ENCODE measurements at places on chromosomes 1 and 21. TPM values are rescaled to one million over a fixed set of nuclear protein-coding genes. Genes with fewer than 3 reads are reported as not detected.

The LYPD8 gene
- polyA plus RNA-seq: not detected

The FCRL2 gene
- polyA plus RNA-seq: not detected

The SPRR1A gene
- polyA plus RNA-seq: not detected

- no peaks in the 10 kb centered on the region for H3K27me3 ChIP-seq
- no peak for DNase-seq
- no peak overlapping the region for H3K4me3 ChIP-seq
Measured at GRCh38 chr1:228390649-228391048, 16.0 kb downstream of the TRIM11 start.

GRCh38 chr1:198564716-198565115 lies 24.2 kb upstream of the ATP6V1G3 start:
- H3K4me1 ChIP-seq: peaks cover 17% of the 10 kb centered on the region
- no peaks in the 10 kb centered on the region for H3K36me3 ChIP-seq
- no peak overlapping the region for H3K27ac ChIP-seq
- H3K27me3 ChIP-seq: no peaks in the 10 kb centered on the region
- no peak for DNase-seq

The SV2A gene
- 3.0 TPM for polyA plus RNA-seq

The SLC37A1 gene
- 4.6 TPM for polyA plus RNA-seq

The BCAR3 gene
- polyA plus RNA-seq: 17.5 TPM

The TSACC gene
- polyA plus RNA-seq: 0.38 TPM

- no peaks in the 10 kb centered on the region for H3K4me1 ChIP-seq
- no peak overlapping the region for H3K27ac ChIP-seq
- no peaks in the 10 kb centered on the region for H3K36me3 ChIP-seq
Measured at GRCh38 chr1:4693891-4694290, 39.5 kb downstream of the AJAP1 start.

GRCh38 chr1:31930836-31931592 lies 7.2 kb downstream of the PTP4A2 start:
- peaks cover 71% of the 10 kb centered on the region for H3K4me1 ChIP-seq
- H3K4me3 ChIP-seq: peak overlapping the region; percentile 38
- no peaks in the 10 kb centered on the region for H3K36me3 ChIP-seq
- H3K27me3 ChIP-seq: no peaks in the 10 kb centered on the region
- H3K27ac ChIP-seq: peak overlapping the region; percentile 91
- peak; percentile 15 for DNase-seq

GRCh38 chr21:45611939-45612664 lies 31.4 kb upstream of the PCBP3 start:
- H3K27ac ChIP-seq: no peak overlapping the region
- DNase-seq: no peak
- no peaks in the 10 kb centered on the region for H3K36me3 ChIP-seq
- H3K27me3 ChIP-seq: no peaks in the 10 kb centered on the region

DNA sequence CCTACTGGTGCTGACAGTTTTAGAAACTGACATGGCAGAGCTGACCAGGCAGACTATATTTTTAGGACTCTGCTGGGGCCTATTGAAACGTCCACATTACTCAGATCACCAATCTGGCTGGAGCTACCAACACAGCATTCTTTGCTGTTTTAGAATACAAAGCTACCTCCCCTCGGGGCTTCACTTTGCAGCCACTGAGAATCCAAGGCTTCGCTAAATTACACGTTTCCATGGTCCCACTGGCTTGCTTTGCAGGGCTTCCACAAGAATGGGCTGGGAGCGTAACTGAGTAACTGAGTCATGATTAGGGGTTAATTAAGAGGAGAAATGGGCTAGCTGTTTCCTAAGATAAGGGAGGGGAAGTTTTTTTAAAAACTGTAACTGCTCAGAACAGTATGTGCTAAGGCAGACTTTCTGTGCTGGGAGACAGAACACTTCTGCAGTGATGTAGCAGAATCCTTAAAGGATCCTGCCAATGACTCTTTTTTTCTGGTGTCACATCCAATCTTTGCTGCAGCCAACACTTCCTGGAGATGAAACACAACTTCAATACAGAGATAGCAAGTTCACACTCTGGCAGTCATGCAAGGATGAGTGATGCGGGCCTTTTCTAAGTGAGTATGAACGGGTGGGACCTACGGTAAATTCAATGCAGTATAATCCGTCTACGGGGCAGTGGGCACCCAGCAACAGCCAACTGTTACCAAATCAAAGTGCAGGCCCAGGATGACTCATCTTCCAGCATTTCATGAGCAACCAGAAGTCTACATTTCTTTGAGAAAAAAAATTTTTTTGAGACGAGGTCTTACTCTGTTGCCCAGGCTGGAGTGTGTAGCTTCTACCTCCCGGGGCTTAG lies 21.5 kb downstream of the NDUFS5 start:
- no peaks in the 10 kb centered on the region for H3K27me3 ChIP-seq
- H3K4me1 ChIP-seq: peaks cover 16% of the 10 kb centered on the region
- H3K36me3 ChIP-seq: no peaks in the 10 kb centered on the region

The TRAF3IP3 gene
- not detected for polyA plus RNA-seq

Measured in endothelial cell of umbilical vein (primary cell).